ENCODE measurements at places on chromosomes 2 and 18.
A peak's percentile ranks its signal among the peaks of the same experiment; 100 is the strongest.

DNA sequence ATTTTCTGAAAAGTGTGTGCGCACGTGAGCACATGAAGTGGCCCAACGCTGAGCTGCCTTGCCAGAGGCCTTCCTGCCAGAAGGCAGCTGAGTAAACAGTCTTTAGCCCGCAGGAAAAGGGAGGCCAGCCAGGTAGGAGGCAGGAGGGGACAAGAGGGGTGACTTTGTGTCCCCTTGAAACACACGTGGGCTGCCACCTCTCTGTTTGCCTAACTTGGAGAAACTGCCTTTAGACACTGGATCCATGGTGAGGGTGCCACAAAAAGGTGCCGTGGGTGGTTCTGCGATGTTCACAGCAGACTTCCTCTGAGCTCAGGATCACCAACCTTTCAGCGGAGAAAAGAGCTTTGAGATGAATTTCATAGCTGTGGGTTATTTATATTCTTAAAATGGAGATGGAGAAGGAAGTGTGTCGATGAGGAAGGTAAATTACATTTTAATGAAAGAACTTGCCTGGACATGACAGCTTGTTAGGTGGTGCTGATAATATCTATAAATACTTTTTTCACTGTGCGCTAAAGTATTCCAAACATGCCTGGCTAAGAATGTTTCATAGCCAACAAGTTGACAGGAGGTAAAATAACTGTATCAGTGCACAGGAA, 36.6 kb upstream of the ASB1 start:
- no peak for DNase-seq

GRCh38 chr18:77960791-77961410, 711.3 kb downstream of the GALR1 start:
- no peak for DNase-seq

DNA sequence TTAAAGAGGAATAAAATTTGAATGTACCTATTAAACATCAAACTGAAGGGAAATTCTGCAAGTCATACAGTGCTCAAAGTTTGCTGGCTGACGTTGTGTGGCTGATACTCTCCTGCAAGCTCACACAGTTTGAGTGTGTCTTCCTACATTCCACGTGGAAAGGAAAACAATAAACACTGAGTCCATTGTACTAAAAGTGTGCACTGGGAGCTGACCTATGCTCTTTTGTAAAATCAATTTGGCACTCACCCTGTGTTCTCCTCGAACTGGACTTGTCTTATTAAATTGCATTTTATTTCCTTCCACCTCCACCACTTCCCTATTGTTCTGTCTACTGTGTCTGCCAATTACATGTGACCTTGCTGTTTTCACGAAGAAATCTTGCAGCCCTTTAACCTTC, 458.0 kb downstream of the CPS1 start:
- DNase-seq: no peak

GRCh38 chr2:65532326-65532725, 99.9 kb upstream of the SPRED2 start:
- no peak for DNase-seq

DNA sequence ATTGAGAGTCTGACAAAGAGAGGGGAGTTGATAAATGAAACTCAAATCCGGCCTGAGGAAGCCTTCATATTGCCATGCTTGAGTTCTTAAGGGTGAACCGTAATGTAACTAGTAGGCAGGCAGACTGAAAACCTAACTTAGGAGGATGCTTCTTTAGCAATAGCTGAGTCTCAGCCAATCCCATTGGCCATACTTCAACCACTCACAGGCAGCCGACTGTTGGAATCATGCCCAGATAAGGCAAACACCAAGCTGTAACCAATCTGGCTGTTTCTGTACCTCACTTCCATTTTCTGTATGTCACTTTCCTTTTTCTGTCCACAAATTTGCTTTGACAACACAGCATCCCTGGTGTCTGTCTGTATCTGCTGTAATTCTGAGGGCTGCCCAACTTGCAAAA, 39.5 kb downstream of the TPRKB start:
- DNase-seq: no peak

- no peak for DNase-seq
Observed at GRCh38 chr18:58758606-58759005, 87.3 kb downstream of the MALT1 start.

DNA sequence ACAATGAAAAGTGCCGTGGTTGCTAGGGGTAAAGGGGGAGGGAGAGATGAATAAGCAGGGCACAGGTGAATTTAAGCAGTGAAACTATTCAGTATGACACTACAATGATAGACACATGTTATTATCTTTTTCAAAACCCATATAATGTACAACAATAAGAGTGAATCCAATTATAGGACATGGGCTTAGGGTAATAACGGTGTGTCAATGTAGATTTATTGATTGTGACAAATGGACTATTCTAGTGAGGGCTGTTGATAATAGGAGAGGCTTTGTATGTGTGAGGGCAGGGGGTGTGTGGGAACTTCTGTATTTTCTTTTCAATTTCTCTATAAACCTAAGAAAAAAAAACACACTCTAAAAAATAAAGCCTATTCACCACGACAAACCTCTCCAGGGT, 223.8 kb downstream of the RIT2 start:
- no peak for DNase-seq

GRCh38 chr18:38933910-38934510, 1368.4 kb upstream of the CELF4 start:
- DNase-seq: no peak

DNA sequence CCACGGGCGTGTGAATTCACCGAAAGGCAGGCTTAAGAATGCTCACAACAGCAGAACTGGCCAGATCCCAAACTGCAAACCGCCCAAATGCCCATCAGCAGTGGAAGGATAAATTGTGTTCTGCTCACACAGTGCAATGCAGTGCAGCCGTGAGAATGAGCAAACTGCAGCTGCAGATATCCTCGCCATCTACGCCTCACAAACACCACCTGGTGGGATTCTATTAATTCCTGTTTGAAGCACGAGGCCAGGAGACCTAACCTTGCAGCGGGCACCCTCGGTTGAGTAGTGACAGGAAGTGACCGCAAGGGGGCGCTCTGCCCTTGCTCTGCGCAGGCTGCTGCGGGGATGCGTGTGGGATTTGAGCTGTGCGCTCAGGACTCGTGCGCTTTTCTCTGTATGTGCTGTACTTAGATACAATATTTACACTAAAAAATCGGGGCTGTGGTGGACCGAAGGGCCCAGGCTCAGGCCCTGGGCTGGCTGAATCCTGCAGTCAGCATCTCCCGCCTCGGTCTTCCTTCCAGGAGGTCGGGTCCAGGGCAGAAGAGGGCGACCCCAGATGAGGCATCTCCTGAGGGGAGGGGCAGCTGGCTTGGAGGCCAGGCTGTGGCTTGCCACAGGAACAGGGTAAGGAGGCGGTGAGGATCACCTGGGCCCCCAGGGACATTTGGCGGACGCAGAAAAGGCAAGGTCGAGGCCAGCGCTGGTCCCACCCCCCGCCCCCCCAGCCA, 19.8 kb upstream of the PDIA6 start:
- peak; percentile 83 for DNase-seq

DNA sequence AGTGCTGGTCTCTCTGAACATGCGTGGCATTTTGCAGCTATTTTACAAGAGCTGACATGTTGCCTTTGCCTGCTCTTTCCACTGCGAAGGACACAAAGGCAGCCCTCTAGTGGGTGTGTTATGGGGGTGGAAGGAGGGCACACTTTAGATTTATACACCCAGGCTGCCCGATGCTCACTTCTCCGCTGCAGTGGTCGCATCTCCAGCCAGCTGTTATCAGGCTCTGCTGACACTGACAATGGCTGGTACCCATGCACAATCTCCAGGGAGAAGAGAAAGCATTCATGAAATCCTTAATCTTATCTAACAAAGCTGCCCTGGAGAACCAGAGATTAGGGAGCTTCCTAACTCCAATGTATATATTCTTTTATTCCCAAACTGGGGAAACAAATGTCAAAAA, 113.5 kb downstream of the EPHA4 start:
- no peak for DNase-seq

DNA sequence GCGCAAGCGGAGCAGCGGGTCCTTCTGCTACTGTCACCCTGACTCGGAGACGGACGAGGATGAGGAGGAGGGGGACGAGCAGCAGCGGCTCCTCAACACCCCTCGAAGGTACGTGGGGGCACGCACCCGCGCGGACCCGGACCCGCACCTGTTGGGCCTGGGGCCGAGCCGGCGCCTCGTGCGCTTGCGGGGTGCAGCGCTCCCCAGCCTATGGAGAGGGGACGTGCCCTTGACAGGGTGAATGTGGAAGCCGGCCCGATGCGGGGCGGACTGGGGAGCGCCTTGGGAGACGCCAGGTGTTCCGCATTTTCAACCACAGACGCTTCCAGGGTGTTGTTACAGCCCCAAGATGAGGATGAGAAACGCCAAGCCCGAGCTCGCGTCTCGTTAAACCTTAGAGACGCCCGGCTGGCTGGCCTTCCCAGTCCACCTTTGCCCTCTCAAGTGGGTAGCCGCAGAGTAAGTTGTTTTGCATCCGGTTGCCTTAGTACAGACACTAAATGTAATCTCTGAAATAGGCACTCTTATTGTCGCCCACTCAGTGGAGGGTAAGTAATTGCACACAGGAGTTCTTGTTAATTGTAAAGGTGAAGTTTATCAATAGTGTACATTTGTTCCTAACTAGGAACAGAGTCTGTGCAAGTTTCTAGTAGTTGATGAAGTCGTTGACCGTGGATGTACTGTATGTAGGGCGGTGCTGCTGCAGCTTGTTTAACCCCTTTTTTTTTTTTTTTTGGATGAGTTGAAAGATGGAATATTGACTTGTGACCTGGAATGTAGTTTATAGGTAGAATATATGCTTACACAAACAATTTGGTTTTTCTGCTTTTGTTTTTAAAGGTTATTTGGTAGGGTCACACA, 815 bp downstream of the GMCL1 start:
- DNase-seq: peak; percentile 42

- DNase-seq: no peak
Observed at GRCh38 chr18:37445368-37445767, 120.2 kb downstream of the CELF4 start.

GRCh38 chr2:40480596-40480995, 28.7 kb upstream of the SLC8A1 start:
- DNase-seq: no peak

DNA sequence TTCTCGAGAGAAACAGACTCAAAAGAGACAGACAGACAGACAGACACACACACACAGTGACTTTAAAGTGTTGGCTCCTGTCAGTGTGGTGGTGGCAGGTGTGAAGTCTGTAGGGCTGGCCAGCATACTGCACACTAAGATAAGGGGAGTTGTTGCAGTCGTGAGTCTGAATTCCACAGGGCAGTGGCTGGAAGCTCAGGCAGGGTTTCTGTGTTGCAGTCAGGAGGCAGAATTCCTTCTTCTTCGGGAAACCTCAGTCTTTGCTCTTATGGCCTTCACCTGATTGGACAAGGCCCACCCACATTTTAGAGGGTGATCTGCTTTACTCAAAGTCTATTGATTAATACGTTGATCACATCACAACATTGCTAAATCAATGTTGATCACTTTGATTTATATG, 478.4 kb upstream of the HS6ST1 start:
- DNase-seq: no peak

GRCh38 chr2:165872101-165872791, 78.2 kb upstream of the GALNT3 start:
- no peak for DNase-seq

- DNase-seq: no peak
Observed at GRCh38 chr2:102483086-102483485, 10.1 kb downstream of the SLC9A4 start.

DNA sequence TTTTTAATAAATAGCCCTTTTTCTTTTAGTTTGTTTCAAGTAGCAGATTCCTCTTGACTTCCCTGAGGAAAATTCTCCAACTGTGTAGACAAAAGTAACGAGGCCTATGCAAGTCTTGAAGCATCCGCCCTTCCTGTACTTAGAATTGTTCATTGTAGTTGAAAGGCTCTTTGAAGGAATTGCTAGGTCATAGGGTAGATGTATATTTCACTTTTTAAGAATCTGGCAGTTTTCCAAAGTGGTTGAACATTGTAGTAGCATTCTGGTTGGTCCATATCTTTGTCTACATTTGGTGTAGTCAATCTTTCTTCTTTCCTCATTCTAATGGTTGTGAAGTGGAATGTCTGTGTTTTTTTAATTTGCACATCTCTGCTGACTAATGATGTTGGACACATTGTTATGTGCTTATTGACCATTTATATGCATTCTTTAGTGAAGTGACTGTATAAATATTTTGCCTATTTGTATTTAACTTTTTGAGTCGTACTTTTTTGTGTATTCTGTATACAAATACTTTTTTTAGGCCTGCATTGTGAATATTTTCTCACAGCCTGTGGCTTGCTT, 5.6 kb upstream of the SERPINB11 start:
- no peak for DNase-seq

DNA sequence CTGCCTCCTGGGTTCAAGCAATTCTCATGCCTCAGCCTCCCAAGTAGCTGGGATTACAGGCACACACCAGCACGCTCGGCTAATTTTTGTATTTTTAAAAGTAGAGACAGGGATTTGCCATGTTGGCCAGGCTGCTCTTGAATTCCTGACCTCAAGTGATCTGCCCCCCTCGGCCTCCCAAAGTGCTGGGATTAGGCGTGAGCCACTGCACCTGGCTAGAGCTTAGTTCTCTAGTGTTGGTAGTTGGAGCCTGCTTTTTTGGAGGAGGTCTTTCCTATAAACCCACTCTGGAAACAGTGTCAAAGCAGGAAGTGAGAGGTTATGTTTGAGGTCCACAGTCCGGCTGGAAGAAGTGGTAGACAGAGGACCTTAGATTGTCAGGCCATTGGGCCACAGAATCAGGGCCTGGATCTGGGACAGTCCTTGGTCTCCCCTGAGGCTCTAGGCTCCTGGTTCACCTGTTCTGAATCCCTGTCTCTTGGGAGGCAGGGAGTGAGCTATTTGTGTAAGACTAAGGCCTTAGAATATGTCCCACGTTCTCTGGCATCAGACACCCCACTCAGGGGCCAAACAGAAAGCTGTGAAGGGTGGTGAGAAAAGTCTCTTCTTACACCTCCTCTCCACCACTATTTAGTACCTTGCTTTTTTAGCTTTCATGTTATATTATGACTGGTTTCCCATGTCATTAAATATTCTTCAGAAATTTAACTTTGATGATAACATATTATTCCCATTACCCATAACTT, 34.5 kb downstream of the PCBP1 start:
- no peak for DNase-seq

- DNase-seq: no peak
Observed at GRCh38 chr2:216142540-216142939, 33.4 kb downstream of the XRCC5 start.

GRCh38 chr2:175450029-175450760, 268.7 kb upstream of the ATP5MC3 start:
- DNase-seq: no peak

- DNase-seq: no peak
Observed at GRCh38 chr2:35298493-35298892, 1057.1 kb upstream of the CRIM1 start.

- DNase-seq: no peak
Observed at GRCh38 chr2:59733567-59733930, 819.9 kb downstream of the BCL11A start.

Data from CD8-positive, alpha-beta memory T cell (primary cell).